ENCODE measurements at places on chromosomes 4 and X. TPM values are rescaled to one million over a fixed set of nuclear protein-coding genes. Genes with fewer than 3 reads are reported as not detected.

The L1CAM gene
- polyA plus RNA-seq, result 88.0 TPM

The CXCL11 gene
- 0.33 TPM for polyA plus RNA-seq

The CASP3 gene
- 116 TPM for polyA plus RNA-seq

The NUDT11 gene
- 118 TPM for polyA plus RNA-seq

The GPRASP3 gene
- 16.4 TPM for polyA plus RNA-seq

The CT55 gene
- polyA plus RNA-seq, result not detected

The CXCR3 gene
- not detected for polyA plus RNA-seq

The CT83 gene
- polyA plus RNA-seq, result not detected

The HPSE gene
- polyA plus RNA-seq, result 0.16 TPM

The TSPAN7 gene
- polyA plus RNA-seq, result 180 TPM

The OTC gene
- not detected for polyA plus RNA-seq

The NXF3 gene
- polyA plus RNA-seq, result not detected

The AWAT2 gene
- not detected for polyA plus RNA-seq

The TASL gene
- polyA plus RNA-seq, result not detected

The CCNA2 gene
- polyA plus RNA-seq, result 7.5 TPM

The CT45A10 gene
- not detected for polyA plus RNA-seq

The CXorf65 gene
- polyA plus RNA-seq, result not detected

The DCUN1D4 gene
- 130 TPM for polyA plus RNA-seq

The MAML3 gene
- 10.2 TPM for polyA plus RNA-seq

All from neural cell (in vitro differentiated cells).